ENCODE measurements at places on chromosomes 6 and 20.
A peak's percentile ranks its signal among the peaks of the same experiment; 100 is the strongest.

DNA sequence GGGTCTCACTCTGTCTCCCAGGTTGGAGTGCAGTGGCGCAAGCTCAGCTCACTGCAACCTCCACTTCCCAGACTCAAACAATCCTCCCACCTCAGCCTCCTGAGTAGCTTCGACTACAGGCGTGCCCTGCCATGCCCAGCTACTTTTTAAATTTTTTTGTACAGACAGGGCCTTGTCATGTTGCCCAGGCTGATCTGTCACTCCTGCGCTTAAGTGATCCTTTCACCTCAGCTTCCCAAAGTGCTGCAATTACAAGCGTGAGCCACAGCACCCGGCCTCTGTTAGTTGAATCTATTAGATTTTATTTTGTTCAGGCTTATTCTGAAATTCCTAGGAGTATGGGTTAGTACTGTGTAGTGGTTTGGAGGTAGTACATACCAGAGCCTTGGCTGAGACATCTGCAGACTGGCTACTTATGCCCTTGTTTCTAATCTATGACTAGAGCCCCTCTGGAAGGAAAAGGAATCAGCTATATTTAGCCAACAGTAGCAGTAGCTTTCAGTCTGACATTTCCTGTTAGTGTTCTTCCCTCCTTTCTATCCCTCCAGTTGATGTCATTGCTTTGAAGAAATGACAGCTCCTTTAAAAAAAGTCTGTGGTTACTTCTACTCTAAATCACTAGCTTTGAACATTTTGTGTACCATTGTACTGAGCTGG is 74.4 kb downstream of the ITCH start:
- DNase-seq, result no peak

DNA sequence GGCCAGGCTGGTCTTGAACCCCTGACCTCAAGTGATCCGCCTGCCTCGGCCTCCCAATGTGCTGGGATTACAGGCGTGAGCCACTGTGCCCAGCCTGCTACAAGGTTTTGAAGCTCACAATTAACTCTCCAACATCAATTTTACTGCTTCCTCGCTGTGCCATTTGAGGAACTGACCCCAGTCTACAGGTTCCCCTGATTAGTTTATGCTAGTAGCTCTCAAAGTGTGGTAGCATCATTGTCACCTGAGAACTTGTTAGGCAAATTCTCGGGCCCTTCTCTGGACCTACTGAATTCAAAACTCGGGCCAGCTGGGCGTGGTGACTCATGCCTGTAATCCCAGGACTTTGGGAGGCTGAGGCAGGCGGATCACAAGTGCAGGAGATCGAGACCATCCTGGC is 49.4 kb downstream of the MCUR1 start:
- no peak for DNase-seq

DNA sequence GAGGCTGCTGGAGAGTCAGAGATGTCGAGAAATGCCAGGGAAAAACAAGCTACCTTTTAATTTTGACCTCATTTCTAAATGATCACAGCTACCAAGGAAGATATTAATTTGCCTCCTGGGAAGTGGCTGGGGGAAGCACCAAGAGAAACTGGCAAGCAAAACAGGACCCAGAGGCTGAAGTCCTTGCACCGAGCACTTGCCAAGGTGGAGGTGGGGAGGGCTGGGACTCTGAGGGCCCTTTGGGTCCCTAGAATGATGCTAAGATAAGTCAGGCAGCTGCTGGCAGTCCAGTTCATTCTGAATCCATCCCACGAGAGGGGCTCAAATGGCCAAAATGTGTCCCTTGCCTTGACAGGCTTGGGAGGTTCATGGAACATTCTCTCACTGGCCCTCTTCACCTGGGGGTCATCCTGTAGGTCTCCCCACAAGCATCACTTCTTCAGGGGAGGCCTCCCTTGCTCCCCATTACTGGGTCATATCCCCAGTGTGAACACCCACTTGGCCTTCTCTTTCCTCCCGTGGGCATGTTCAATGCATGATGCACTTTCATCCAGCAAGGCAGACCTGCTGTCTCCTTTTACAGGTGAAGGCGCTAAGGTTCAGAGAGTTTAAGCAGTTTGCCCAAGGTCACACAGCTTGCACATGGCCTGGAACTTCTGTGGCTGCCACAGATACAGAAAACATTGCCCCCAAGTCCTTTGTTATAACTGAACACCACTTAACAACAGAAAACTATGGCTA is 39.1 kb upstream of the BLCAP start:
- no peak for DNase-seq

DNA sequence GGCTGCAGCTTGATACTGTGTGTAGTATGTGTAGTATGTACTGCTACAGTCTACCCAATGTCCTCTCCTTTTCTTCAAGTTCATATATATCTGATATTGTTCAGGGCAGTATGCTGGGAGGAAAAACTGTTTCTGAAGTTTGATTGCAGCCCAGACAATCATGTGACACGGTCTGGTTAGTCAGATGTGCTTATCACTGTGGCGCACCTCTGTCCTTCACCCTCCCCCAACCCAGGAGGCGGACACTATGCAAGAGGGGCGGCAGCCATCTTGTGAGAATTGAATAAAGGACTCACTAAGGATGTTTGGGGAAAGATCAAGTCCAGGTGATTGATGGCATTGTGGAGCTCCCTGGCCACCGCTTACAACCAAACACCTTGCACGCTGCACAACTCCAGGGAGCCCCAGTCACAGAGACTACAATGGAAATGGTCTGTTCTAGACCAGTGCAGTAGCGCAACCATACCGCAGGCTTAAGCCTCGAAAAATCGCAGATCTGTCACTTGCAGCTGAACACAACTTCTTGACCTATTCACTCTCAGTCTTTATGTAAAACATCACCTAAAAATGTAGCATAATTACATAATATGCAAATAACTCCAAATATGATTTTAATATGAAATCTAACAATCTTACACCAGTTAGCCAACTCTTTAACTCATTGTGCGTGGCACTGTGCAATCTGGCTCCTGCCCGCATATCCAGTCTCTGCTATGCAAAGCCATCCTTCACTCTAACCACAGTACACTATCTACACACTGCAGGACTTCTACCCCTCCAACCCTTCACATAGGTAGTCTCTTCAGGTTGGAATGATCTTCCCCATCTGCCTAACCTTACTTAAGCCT is 79.3 kb downstream of the VGLL2 start:
- DNase-seq, result no peak

DNA sequence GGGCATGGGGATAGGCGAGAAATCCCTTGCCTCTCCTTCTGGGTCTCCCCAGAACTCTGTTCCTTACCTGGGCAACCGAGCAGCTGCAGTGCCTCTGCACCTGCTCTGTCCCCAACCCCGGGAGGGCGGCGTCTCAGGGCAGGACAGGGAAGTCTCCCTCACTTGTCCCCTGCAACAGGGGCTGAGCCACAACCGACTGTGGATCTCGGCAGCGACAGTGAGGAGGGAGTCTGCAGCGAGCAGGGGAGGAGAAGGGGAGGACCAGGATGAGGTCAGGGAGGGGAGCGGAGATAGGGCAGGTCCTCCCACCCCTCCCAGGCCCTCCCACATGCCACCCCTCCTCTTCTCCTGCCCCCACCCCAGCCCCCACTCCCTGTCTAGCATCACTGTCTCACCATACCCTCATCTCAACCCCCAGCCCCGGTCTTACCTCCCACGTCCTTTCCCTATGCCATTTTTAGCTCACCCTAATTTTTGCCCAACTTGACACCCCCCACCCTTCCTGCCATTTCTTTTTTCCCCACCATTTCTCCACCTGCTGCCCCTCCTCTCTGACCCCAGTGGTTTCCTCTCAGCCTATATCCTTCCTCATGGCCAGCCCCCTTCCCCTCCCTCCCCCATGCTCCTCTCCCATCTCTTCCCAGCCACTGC is at the start of gene TNXB:
Gene TNXB, minus strand, starts transcription at position 225 of the 651 bp plus-strand sequence. CDS start 11,140 bp downstream, outside the sequence.
- DNase-seq, result no peak

GRCh38 chr6:20717743-20718142 is 183.5 kb downstream of the CDKAL1 start:
- no peak for DNase-seq

DNA sequence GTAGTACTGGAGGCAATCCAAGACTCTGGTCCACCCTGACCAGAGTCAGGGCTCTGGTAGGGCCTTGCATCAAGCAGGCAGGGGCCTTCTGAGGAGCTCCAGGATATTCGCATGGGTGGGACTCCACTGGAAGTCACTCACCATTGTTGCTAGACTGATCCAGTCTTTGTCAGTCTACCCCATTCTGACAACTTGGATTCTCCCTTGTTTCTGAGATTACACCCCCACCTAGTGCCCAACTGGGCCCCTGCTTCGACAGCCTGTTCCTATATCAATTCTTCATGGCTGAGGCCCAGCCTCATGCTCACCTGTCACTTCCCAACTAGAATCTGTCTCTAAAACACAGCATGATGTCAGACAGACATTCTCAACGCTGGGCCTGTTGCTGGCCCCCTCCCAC is 5.2 kb downstream of the SLC35D3 start:
- no peak for DNase-seq

- DNase-seq, result no peak
Observed at GRCh38 chr20:33046412-33046811, 7.3 kb upstream of the BPIFB3 start.

DNA sequence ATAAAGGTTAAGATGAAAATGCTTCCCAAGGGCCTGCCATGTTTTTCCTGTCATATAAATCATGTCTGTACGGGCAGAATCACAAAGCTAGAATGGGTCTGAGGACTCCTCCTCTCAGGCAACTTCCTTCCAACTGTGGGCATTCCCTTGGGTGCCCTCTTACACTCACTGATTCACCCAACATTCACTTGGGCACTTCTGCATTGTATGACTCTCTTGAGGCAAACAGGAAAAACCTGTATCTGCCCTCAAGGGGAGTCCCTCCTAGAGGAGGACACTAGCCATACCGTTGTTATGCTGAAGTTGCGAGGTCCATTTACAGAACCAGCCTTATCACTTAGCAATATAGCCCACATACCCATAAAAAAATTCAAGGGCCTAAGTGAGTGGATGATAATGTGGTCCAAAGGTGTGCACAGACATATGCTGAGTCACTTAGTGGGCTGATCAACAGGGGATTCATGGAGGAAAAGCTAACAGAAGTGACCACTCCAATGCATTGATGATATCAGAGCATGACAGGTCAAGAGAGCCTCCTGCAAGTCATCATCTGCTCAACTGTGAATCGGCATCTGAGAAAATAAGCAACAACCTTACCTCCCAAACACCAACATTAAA is 131.1 kb downstream of the ATXN1 start:
- no peak for DNase-seq

- DNase-seq, result no peak
Observed at GRCh38 chr6:134318236-134318973, 493 bp upstream of the SGK1 start.

DNA sequence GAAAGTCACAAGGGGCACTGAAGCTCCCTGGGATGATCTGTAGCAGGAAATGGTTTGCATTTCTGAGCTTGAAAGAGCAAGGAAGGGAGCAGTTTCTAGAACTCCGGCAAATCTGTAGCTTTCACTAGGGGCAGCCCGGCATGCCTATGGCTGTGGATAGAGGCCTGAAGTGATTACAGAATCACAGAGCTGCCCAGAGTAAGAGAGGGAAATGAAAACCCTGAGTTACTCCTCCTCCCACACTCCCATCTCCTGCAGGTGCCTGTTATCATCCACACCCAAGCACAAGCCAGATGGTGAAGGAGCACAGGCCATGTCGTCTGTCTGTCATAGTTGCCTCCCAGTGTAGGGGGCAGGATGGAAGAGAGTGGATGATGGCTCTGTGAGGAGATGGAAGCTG is 37.1 kb downstream of the HLA-F start:
- no peak for DNase-seq

DNA sequence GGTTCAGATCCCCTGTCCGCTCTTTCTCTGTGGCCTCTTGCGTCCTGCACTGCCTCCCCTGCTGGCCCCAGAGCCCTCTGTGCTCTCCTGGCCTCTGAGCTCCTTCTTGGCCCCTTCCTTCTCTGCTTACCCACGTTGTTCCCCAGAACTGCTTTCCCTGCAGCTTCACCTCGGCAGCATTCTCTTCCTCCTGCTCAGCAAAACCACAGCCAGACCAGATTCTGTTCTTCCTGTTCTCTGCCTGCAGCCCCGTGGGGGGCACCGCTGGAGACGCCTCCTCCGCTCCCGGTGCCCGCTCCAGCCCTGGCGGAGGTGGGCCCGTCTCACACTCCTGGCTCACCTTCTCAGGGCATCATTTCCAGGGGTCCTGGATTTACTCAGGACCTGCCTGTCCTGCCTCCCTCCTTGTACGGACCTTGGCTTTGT is 59.7 kb downstream of the TCP11 start:
- no peak for DNase-seq

DNA sequence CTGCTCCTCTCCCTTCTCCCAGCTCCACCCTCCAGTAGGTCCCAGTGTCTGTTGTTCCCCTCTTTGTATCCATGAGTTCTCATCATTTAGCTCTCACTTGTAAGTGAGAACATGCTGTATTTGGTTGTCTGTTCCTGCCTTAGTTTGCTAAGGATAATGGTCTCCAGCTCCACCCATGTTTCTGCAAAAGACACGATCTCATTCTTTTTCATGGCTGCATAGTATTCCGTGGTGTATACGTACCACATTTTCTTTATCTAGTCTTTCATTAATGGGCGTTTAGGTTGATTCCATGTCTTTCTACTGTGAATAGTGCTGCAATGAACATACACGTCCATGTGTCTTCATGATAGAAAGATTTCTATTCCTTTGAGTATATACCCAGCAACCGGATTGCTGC is 136.6 kb downstream of the MYLK4 start:
- DNase-seq, result no peak

- DNase-seq, result no peak
Observed at GRCh38 chr20:53045941-53046340, 73.8 kb downstream of the TSHZ2 start.

GRCh38 chr6:36758516-36759147 is 61.0 kb downstream of the RAB44 start:
- no peak for DNase-seq

DNA sequence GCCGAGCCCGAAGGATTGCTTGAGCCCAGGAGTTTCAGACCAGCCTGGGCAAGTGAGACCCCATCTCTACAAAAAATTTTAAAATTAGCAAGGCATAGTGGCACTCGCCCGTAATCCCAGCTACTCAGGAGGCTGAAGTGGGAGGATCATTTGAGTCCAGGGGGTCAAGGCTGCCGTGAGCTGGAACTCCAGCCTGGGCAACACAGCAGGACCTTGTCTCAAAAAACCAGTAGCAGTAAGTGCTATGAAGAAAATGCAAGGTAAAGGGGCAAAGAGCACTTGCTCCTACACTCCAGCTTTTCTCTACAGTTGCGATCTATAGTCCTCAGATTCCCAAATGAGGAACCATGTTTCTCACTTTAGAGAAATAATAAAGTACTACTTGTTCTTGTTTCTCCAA is 1.8 kb upstream of the DDX39B start:
- no peak for DNase-seq

DNA sequence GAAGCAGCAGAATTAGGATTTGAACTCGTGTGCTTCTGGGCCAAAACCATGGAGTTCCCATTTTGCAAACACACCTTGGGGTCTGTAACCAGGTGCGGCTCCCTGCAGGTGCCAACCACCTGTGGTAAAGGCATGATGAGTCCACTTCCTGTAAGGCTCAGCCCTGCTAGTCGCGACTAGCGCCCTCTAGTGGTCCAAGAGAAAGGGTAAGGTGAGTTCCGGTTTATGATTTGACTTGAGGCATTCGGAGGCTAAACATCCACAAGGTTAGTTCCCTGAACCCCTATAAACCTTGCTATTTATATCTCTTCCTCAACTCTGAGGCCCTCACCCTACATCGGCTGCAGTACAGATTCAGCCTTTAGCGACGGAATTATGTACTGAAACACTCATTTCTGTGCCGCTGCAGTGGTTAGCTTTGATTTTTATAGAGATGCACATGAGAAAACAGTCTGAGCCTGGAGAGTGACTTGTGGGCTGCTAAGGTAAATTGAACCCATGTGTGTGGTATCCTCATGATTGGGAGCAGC is 173.4 kb downstream of the PLCB1 start:
- DNase-seq, result peak; percentile 62

Data from stimulated activated CD4-positive, alpha-beta T cell treated with anti-CD3 and anti-CD28 coated beads, Interleukin-2, amount 100 ng/mL, for 48 hours (primary cell).